NCI-H2081 treated with DMSO at 0.1 percent for 48 hours (cell line): ENCODE measurements at places on chromosomes 3 and 15.

- no peak for DNase-seq
Observed at GRCh38 chr3:123156276-123156995, 45.3 kb upstream of the SEC22A start.

- no peak for DNase-seq
Observed at GRCh38 chr15:60460931-60461330, 18.0 kb downstream of the ICE2 start.

- peak; percentile 69 for DNase-seq
Observed at GRCh38 chr3:131082871-131083863, 56.5 kb downstream of the NEK11 start.

DNA sequence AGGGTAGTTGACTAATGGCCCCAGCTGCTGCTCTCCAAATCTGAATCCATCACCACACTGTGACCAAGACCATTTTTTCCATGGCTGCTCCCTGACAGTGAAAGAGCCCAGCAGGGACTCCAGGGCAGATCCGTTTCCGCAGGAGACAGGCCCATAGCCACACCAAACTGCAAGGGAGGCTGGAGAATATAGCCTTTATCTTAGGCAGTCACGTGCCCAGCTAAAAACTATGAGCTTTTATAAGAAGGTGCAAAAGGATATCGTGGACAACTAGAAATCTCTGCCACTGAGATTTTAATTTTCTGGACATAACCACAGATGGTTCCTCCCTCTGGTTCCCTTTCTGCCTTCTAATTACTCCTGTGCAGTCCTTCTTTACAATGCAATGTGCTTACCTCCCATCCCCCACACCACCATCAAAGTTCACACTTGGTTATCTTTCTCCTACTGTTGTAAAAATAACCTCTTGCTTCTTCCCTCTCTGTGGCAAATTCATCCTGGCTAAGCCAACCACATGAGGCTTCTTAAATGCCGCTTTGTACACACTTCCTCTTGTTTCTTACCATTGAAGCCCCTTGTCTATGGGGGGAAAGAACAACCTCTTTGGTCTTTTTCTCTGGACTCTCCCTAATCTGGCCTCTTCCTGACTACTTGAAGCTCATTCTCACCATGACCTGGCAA lies 233.7 kb downstream of the SHQ1 start:
- no peak for DNase-seq

GRCh38 chr15:95368191-95368590 lies 962.3 kb upstream of the NR2F2 start:
- no peak for DNase-seq
